Activated gamma-delta T cell treated with anti-CD3 and anti-CD28 coated beads, Interleukin-2, amount 50 U/mL, for 16 hours (primary cell): ENCODE measurements at places on chromosomes 16 and 17.

DNA sequence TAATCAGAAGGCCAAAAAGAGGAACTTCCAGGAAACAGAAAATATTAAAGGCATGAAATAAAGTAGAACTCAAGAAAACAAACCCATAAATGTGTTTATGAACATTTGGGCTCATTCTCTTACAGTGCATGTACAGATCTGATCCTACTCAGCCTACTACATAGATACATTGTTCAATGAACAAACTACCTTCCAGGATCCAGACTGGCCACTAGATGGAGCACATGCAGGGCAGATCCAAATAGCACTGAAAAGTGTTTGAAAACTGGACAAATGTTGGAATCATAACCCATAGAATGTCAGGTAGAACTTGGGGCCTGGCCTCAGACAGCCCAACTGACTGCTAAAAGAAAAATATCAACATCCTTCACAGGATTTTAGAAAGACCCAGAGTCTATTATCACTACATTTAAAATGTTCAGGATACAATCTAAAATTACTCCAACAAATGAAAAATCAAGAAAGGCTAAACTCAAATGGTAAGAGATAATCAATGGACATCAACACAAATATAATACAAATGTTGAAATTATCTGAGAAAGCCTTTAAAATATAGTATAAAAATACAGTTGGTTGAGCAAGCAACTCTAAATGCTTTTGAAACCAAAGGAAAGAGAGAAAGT, 122.4 kb upstream of the NUDT7 start:
- DNase-seq = no peak

DNA sequence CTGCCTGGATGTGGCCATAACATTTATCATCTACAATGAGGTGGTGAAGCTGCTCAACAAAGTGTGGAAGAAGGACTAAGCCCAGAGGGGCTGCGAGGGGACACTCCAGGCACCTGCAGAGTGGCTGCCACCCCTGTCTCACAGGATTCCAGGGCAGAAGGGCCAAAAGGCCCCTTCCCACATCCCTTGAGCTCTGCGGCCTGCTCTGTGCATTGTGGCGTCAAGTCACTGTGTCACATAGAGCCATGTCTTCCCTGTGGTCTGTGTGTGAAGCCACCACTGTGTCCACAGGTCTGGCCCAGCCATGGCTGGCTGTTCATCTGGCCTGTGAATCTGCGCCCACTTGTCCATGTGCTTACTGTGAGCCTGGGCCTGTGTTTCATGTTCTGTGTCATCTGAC, 1714.6 kb downstream of the TP53TG3F start:
- no peak for DNase-seq

- no peak for DNase-seq
Observed at GRCh38 chr16:15857724-15858560, 1.1 kb upstream of the MYH11 start.

- DNase-seq = no peak
Observed at GRCh38 chr17:17186551-17187505, 19.3 kb downstream of the PLD6 start.

- DNase-seq = no peak
Observed at GRCh38 chr16:22320572-22321339, 23.5 kb downstream of the POLR3E start.

DNA sequence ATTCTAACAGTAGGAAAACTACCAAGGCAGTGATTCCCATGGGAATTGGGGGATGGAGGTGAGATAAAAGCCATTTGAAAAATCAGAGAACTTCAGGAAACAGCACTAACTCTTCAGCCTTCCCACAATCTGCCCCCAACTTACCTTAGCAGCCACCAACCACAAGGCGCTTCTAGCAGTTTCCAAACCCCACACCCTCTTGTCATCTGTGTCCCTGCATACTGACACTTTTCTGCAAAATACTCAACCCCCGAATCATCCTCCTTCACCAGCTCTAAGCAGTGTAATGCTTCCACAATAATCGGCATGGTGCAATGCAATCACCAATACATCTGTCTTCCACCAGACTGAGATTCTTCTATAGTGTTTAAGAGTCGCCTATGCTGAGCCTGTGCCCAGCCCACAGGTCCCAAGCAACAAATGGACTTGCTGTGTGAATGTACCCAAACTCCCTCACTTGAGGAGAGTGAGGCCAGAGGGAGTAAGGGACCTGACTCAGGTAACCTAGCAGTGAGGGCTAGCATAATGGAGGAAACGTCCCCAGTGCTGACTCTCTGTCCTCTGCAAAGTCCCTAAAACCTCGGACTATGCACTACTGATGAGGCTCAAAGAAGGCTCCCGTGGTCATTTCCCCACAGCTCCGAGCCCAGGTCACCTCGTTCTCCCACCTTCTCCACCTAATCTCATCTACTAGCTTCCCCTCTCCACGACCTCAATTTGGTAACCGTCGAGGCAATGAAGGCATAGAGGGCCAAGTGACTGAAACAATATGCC, 943 bp downstream of the DYNC1LI2 start:
- no peak for DNase-seq

DNA sequence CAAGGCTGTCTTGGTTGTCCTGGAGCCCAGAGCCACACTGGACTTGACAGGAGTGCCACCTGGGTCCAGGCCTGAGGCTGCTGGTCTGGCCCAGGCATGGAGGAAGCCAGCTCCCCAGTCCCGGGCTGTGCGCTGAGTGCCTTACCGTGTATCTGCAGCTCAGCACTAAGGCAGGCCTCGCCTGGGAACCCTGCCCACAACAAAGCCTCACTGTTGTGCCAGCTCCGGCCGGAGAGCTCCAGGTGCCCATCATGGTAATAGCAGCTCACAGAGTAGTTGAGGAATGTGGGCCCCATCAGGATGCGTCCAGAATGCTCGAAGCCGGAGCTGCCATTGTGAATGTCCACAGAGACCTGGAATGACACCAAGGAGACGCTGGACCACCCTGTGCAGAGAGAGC, 72.2 kb downstream of the RMI2 start:
- DNase-seq = no peak

DNA sequence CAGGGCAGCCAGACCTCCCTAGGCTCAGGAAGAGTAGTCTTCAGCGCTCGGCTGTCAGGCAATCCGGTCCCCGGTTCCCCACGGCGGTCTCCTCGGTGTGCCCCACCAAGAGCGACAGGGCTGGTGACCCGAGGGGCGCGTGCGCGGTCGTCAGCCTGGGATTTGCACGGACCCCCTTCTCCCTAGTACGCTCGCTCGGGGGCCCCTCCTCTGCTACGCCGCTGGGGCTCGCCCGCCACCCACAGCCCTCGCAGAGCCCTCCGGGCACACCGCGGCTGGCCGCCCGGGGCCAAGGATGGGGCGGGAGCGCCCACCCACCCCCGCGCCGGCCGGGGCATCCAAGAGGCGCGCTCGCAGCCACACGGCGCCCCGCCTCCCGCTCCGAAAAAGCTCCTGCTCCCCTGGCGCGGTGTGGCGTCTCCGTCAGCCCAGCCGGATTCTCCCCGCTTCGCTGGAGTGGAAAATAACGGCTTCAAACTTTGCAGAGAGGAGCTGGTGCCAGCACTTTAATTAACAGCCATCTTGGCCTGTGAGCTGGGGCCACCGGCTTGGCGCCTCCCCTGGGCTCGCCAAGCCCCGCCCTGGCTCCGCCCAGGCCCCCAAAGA, 2.1 kb upstream of the C1QL1 start:
- DNase-seq = no peak

GRCh38 chr17:57295526-57296023, 39.3 kb downstream of the MSI2 start:
- DNase-seq = no peak

DNA sequence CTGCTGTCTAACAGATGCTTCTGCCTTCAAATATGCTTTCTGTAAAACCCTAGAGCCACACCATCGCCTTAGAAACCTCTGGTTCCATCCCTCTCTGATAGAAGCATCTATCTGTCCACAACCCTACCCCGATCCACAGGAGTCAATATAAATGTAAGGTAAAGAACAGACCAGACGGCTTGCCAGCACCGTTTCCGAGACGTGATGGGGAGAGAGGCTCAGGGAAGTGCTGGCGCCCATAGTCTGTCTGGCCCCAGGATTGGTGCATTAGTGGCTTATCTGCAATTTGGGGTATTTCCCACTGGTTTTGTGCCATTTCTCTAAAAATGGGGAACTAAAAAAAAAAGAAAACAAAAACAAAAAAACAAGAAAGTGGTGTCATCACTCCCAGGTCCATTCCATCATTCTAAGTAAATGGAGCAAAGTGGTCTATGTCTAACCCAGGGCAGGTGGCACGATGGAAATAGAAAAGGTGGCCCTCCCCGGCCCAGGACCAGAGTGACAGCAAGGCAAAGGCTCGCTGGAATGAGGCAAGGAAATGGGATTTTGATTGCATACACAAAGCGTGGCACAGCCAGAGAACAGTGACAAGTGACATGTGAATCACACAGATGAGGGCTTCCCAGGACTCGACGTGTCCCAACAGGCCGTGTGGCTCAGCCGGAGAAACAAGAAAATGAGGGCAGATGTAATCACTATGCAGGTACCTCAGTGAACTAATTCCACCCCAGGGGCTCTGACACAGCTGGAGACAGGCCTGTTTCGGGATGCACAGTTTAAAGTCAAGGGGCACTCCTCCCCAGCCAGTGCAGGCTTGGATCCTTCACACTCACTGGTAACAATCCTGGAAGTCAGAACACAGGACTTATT, 125.6 kb downstream of the GAS7 start:
- DNase-seq = no peak

DNA sequence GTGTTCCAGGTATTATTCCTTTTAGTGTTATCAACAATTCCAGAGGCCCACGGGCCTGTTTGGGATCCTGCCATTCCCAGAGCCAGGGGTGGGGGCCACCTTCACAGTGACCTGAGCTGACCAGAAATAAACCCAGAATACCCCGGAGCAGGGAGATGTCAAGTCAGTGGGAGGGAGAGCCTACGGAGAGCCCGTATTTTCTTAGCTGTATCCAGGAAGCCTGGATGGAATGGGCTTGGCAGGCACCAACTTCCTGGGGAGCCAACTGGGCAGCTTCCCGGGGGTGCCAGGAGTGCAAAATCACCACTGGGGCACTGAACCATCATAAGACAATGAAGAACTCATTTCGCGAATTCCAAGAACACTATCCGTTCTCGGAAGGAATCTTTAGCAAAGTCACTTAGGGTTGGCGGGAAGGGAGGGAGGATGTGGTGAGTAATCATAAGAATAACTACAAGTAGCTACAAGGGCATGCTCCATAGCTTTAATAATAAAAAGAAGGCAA, 13.2 kb upstream of the MRTFB start:
- DNase-seq = no peak

DNA sequence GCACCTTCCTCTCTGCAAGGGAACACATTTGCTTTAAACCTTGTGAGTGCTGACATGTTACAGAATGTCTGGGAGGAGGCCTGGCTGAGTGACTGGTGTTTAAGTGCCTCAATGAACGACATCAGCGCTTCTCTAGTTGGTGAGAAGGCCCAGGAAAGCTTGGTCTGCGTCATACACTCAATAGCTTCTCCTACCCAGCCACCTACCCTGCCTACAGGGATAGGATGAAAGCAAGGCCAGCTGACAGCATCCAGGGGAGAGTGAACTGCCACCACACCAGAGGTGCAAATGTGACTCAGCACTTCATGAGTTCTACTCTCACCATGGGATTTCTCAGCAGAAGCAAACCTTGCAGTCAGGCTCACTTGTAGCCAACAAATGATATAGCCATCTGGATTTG, 31.7 kb upstream of the CFAP20 start:
- no peak for DNase-seq
